ENCODE measurements at places on chromosomes 5 and 9.
A peak's percentile ranks its signal among the peaks of the same experiment; 100 is the strongest.

- DNase-seq = no peak
These were observed 6.2 kb downstream of the NR6A1 start for GRCh38 chr9:124764774-124765438.

DNA sequence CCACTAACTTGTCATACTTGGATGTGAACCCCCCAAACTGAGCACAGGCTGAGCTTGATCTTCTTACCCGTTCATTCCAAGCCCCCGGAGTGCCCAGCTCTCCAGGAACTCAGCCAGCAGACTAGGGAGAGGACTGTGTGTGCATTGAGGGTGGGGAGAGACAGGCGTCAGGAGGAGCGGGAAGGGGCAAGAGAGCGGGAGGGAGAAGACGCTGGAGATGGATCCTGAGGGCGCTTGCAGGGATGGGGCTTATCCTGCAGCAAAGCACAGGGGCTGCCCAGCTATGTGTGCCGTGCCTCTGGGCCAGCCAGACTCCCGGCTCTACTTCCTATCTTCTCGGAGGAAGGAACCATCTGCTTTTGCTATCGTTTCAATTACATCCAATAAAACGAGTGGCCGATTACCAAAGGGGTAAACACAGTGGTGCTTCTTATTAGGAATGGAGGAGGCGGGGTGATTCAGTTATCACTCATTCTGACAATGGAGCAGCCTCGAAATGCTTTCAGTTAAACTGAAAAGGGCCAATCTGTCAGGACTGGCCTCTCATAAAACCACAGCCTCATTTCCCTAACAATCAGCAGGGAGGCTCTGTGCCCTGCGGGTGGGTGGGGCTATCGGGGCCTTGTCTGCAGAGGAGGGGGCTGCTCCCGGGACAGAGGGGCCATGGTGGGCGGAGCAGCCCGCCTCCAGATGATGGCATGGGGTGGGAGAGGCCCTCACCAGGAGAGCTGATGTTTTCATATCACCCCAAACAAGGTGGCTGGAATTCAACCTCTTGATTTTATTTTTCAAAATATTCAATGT lies 168.2 kb downstream of the DAB2IP start:
- peak; percentile 90 for DNase-seq

GRCh38 chr5:94407023-94407422 lies 211.4 kb downstream of the KIAA0825 start:
- no peak for DNase-seq

DNA sequence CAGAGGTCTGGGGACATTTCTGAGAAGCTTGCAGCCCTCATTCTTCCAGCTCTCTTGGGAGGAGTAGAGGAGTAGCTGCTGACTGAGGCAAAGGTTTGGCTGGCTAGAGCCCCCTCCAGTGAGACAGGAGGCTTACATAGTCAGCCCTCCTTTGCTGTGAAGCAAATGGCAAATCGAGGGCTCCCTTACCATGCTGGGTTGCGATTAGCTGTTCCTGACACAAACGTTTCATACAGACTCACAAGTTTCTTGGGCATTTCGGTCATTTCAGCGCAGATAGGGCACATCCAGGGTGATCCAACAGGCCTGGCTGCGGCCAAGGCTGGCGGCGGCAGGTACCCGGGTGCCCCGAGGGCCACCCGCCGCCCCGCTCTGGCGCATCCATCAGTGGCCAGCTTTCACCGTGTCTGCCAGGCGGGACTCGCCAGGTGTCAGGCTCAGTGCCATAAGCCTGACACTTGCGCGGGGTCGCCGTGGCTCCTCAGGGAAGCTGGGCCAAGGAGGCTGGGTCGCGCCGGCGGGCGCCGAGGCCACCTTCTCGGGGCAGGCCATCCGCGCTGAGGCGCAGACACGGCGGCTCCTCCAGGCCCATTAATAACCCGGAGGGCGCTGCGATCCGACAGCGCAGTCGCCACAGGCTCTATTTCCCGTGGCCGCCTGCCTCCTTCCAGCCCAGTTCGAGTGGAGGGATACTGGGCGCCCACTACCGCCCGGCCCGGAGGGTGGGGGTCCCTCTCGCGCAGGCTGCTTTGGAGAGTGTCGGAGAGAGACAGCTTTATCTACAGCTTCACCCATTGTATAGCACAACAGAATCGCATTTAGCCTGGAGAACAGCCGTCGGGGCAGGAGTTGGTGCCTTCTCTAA lies 9.1 kb downstream of the PRDM6 start:
- DNase-seq = peak; percentile 27

DNA sequence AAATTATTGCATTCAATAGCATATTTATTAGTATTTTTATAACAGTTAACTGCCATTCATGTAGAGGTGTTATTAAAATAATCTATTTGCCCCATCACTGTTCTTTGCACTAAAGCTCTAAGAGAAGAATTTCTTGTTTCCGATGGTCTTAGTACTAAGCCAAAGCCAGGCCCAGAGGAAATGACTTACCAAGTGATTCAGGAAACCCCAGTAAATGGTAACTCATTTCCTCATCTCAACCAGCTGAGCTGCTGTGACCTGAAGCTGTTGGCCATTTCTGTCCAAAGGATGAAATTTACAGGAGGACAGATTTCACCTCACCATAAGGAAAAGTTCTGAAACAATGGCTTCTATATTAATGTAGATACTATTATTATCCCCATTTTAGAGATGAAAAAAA lies 117.0 kb downstream of the PIK3R1 start:
- DNase-seq = no peak

DNA sequence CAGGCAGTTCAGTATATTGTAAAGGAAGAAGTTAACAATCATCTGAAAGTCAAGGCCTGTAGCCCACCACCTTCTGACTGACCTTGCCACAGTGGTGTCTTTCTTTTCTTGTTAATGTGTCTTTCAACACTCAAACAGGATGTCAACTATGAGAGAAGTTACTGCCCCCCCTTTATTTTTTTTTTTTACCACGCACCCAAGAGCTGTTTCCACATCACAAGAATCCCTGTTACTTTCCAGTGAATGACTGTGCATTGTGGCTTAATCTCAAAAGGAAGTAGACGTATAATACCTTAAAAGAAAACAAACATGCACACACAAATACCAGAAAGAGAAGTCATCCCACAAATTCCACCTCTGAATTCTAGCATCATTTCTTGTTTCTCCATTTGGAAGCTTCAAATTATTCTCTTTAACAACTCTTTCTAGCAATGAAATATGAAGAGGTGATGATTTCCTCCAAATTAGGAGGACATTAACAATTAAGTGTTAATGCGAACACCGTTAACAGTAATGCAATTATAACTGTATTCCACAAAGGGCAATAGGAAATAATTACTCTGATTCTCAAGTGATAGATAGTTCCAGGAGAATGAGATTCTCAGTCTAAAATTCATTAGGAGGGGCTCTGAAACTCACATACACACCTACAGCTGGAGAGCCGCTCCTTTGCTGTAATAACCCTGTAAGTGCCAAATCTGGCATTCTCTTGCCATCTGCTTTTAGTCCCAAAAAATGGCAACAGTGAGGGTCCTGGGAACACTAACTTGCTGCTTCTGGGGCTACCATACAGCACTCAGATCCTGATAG lies 201.0 kb downstream of the EFNA5 start:
- no peak for DNase-seq

GRCh38 chr9:134976403-134976802 lies 58.7 kb upstream of the FCN1 start:
- no peak for DNase-seq

DNA sequence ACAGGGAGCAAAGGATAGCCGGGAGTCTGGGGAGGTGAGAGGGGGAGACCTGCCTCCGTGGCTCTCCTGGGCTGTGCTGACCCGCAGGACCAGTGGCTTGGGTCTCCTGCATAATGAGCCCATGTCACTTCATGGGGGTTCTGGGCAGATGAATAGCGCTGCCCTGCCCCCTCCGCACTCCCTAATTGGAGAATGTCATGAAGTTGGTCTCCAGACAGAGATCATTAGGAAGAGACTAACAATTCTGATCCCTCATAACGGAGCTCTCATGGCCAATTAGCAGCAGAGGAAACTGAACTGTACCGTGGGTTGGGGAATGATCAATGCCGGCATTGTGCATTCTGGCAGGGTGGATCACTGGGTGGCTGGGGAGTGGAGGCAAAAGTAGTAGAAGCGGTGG lies 186.1 kb downstream of the FSTL4 start:
- DNase-seq = no peak

- DNase-seq = no peak
These were observed 7.7 kb downstream of the CENPK start for GRCh38 chr5:65555287-65555686.

DNA sequence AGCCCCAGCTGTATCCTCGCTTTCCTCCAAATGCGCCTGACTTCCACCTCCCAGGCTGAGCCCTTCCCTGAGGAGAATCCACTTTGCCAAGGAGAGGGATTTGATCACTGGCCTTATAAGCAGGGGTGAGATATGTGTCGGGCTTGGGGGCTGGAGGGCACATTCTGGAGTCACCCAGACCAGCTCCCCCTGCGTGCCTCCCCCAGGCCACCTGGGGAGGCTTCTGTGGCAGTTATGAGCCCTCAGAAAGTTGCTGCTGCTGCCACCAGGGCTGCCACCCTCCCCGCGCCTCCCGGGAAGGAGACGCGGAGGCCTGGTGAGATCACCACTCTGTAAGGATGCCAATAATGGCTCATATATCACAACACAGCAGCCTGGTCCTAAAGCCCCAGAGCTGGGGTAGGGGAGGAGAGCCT lies 211.5 kb downstream of the PAPPA start:
- DNase-seq = peak; percentile 65

- DNase-seq = no peak
These were observed 3.2 kb upstream of the SMAD5 start for GRCh38 chr5:136129445-136129844.

DNA sequence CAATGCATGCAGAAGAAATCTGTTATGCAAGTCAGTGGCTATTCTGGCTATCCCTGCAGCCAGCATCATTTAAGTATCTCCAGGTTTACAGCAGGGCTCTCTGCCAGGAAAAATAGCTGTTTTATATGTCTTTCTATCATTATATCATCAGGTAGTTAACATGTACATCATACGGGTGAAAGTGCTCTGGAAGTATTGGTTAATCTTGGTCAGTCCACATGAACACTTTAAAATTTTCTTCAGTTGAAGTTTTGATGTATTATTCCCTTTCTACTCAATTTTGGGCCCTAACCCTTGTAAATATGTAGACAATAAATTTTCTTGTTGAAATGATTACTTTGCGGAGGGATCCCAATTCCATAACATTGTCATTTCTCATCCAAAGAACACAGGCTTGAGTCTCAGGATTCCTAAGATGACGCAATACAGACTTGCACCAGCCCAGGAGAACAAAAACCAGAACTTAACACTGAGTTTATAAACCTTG lies 67.5 kb downstream of the SEMA6A start:
- no peak for DNase-seq

- no peak for DNase-seq
These were observed 3.9 kb upstream of the RABL6 start for GRCh38 chr9:136803551-136804508.

Measured in iPS-NIHi11 (cell line).